ENCODE measurements at places on chromosomes 4 and X. TPM values are rescaled to one million over a fixed set of nuclear protein-coding genes. Genes with fewer than 3 reads are reported as not detected.

The MAB21L2 gene
- not detected for total RNA-seq

GRCh38 chrX:50812995-50813842 is 775 bp downstream of the SHROOM4 start:
- no peaks in the 10 kb centered on the region for H3K4me1 ChIP-seq
- peak overlapping the region; percentile 40 for H3K27ac ChIP-seq
- no peak for DNase-seq
- no peaks in the 10 kb centered on the region for H3K36me3 ChIP-seq

- no peak overlapping the region for H3K27ac ChIP-seq
- no peaks in the 10 kb centered on the region for H3K4me1 ChIP-seq
- H3K4me3 ChIP-seq = no peak overlapping the region
Observed at GRCh38 chr4:7402526-7402925, 32.2 kb downstream of the PSAPL1 start.

DNA sequence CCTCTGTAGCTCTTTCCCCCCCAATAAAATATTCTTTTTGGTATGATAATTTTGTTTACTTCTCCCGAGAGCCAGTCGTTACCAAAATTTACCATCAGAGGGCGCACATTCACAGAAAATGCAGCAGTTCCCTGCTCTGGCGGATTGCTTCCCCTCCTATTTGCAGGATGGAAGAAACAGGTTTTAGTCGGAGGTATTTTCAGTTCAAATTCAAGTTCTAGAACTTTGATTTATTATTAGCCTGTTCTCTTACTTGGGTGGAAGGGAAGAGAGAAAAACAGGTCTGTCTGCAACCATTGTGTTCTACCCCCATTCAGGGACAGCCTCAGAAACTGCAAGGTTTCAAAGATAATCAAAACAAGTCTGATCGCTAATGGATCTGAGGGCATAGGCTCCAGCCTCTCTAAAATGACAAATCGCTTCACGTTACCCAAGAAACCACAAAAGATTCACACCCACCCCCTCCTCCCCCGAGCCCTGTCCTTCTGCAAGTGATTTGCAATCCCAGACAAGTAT is 263.8 kb upstream of the RPS6KA3 start:
- peaks cover 41% of the 10 kb centered on the region for H3K27me3 ChIP-seq
- DNase-seq = peak; percentile 81
- H3K4me3 ChIP-seq = no peak overlapping the region
- no peaks in the 10 kb centered on the region for H3K4me1 ChIP-seq
- no peaks in the 10 kb centered on the region for H3K36me3 ChIP-seq

The GABRA4 gene
- total RNA-seq = not detected

The TCEANC gene
- total RNA-seq = 4.2 TPM

- H3K4me3 ChIP-seq = no peak overlapping the region
- no peaks in the 10 kb centered on the region for H3K4me1 ChIP-seq
- H3K27ac ChIP-seq = no peak overlapping the region
- no peak for DNase-seq
Observed at GRCh38 chr4:108601532-108601931, 18.8 kb upstream of the RPL34 start.

The KIAA0232 gene
- 50.4 TPM for total RNA-seq

The PLS3 gene
- total RNA-seq = 93.8 TPM

DNA sequence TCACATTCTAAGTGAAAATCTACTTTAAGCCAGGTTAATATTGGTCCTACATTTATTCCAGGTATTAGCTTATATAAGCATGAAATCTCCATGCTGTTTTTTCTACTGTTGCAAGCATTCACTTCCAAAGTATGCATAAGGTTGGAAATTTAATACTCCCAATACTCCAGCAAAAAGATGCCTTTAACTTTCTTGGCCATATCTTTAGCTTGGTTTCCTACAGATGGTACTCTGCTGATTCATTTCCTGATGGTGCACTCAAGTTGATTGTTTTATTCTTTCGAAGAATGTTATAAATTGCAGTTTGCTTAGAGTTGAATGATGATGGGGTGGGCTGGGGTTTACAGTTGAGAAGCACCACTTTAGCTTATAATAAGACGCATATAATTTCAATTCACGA is 330.2 kb downstream of the PTTG2 start:
- no peaks in the 10 kb centered on the region for H3K36me3 ChIP-seq
- H3K27me3 ChIP-seq = no peaks in the 10 kb centered on the region
- H3K4me3 ChIP-seq = no peak overlapping the region

GRCh38 chrX:18146009-18146408 is 74.7 kb downstream of the BEND2 start:
- H3K4me3 ChIP-seq = no peak overlapping the region
- DNase-seq = no peak
- no peak overlapping the region for H3K27ac ChIP-seq
- no peaks in the 10 kb centered on the region for H3K27me3 ChIP-seq

The ADGRG2 gene
- total RNA-seq = 23.0 TPM

- no peak overlapping the region for H3K27ac ChIP-seq
- H3K36me3 ChIP-seq = no peaks in the 10 kb centered on the region
- H3K4me1 ChIP-seq = no peaks in the 10 kb centered on the region
- no peak overlapping the region for H3K4me3 ChIP-seq
- H3K27me3 ChIP-seq = no peaks in the 10 kb centered on the region
Observed at GRCh38 chr4:174273930-174274329, 9.5 kb downstream of the FBXO8 start.

The EPHA5 gene
- 2.9 TPM for total RNA-seq

GRCh38 chrX:19585332-19586082 is 70.2 kb upstream of the MAP3K15 start:
- peaks cover 3% of the 10 kb centered on the region for H3K4me1 ChIP-seq
- no peaks in the 10 kb centered on the region for H3K36me3 ChIP-seq
- no peak overlapping the region for H3K4me3 ChIP-seq
- peak overlapping the region; percentile 7 for H3K27ac ChIP-seq
- no peaks in the 10 kb centered on the region for H3K27me3 ChIP-seq

DNA sequence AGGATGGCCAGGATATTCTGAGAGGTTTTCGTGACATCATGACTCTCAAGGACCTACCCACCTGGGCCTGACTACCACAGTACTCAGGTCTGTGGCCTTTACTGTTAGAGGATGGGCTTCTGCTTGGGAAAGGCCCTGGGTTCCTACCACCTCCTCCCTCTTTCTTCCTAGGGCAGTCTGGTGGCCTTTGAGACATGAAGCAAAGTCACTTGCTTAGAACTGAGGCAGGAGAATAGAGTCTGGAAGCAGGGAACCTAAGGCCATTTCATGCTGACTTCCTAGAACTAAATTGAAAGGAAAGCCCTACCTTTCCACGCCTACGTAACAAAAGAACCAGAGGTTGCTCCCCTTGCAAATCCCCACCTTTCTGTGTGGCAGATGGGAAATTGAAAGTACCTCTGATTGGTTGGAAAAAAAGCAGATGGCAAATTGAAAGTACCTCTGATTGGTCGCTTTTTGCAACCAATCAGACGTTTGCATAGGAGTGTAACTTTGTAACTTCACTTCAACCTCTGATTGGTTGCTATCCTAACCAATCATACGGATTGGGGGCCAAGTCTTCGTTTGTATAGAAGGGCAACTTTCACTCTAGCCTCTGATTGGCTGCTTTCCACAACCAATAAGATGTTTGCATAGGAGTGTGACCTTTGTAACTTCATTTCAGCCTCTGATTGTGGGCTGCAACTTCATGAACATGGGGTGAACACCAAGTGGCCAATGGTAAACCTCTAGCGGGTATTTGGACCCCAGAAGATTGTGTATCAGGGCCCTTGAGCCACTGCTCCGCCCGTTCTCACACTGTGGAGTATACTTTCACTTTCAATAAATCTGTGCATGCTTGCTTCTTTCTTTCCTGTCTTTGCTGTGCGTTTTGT is 9.9 kb upstream of the AKAP14 start:
- H3K4me1 ChIP-seq = no peaks in the 10 kb centered on the region
- H3K4me3 ChIP-seq = no peak overlapping the region
- DNase-seq = no peak

DNA sequence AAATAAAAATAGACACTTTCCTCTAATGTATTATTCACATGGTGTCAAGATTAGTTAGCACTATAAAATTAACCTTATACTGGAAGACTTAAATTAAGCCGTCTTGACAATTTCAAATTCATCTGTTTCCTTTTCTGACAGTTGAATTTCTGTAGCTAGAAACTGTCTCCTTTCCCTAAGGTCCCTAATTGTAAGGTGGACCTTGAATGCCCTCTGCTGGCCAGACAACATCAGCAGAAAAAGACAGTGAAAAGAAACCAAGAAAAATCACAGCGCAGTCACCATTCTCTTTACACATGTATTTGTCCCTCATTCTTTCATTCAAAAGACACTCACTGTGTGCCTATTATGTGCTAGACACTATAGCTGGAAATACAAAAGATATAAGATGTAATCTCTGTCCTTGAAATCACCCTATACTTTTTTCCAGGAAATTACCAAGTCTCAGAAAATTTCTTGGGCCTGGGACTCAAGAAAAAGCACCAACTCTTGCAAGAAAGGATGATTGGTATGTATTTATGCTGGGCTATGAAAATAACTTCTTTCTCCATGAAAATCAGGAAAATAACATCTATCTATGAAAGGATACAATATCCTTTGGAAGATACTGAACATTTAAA is 32.7 kb upstream of the AMBN start:
- H3K4me3 ChIP-seq = no peak overlapping the region
- no peaks in the 10 kb centered on the region for H3K36me3 ChIP-seq
- no peaks in the 10 kb centered on the region for H3K27me3 ChIP-seq
- H3K4me1 ChIP-seq = peaks cover 5% of the 10 kb centered on the region

The AKAP4 gene
- not detected for total RNA-seq

DNA sequence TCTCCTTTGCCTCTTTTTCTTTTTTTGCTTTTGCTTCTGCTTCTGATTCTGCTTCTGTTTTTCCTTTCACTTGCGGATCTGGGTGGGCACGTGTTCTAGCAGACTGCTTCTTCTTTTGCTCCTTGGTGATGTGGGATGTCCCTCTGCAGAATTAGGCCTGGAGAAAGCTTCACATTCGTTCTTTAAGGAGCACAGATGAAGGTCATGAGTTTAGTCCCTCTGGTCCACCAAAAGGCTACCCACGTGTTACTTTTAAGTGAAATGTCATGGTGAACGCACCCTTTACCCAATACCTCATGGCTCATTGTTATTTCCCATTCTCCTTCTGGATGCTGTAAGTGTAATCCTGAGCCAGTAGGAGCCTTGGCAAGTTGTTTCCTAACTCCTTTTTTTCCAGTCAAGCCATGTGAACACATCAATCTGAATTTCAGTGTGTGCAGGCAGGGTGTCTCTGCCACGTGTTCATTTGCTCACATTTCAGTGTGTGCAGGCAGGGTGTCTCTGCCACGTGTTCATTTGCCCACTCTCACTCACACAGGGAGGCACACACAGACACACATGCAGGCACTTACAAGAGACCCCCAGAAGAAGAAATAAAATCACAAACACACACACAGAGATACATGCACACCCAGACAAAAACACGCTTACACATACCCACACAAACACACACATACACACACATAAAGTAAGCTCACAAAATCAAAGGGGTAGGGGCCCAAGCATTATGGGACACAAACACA is 36.9 kb downstream of the NBDY start:
- peaks cover 3% of the 10 kb centered on the region for H3K36me3 ChIP-seq
- no peaks in the 10 kb centered on the region for H3K27me3 ChIP-seq
- peaks cover 36% of the 10 kb centered on the region for H3K4me1 ChIP-seq
- no peak overlapping the region for H3K27ac ChIP-seq
- DNase-seq = no peak
- no peak overlapping the region for H3K4me3 ChIP-seq

The FABP2 gene
- total RNA-seq = not detected

DNA sequence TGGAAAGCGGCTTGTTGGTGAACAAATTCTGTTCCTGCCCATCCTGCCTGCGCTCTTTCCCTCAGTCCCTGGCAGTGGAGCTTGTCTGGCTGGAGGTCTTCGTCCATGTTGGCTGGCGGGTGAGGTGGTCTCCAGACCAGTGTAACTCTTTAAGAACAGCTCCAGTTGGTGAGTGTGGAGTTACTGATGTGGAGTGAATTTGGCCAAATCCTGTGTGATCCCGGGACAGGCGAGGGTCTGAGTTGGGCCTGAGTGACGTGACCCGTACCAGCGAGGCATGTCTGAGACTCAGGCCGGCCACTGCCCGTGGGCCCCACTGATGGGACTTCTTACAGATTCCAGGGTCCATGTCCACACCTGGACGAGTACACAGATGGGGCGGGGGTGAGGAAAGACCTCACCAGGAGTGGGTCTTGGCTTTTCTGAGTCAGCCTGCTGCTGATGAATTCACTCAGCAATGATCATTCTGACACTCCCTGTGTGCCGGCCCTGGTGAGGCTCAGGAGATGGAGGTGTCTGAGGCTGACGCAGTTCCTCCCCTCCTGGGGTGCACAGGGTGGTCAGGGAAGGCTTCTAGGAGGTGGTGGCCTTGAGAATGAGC is 45.5 kb downstream of the PSAPL1 start:
- H3K4me1 ChIP-seq = no peaks in the 10 kb centered on the region
- no peak overlapping the region for H3K27ac ChIP-seq
- no peak for DNase-seq
- no peaks in the 10 kb centered on the region for H3K27me3 ChIP-seq
- no peaks in the 10 kb centered on the region for H3K36me3 ChIP-seq
- H3K4me3 ChIP-seq = no peak overlapping the region

DNA sequence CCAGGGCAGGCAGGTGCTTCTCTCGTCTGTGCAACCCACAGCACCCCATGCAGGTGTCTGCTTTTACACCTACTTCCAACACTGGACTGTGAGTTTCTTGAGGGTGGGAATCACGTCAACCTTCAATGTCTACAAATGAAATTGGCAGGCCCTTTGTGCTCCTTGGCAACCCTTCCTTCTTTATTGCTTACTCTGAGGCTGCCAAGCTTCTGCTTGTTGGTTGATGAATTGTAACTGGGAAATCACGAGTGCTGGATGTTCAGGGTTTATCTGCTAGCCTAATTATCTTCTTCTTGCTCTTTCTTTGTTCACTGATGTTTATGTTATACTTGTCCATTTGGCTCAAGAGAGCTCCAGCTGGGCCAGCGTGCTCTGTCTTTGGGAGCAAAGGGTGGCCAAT is 2.5 kb upstream of the DGAT2L6 start:
- no peak overlapping the region for H3K27ac ChIP-seq
- H3K4me3 ChIP-seq = no peak overlapping the region
- no peaks in the 10 kb centered on the region for H3K36me3 ChIP-seq
- H3K4me1 ChIP-seq = no peaks in the 10 kb centered on the region
- H3K27me3 ChIP-seq = no peaks in the 10 kb centered on the region
- no peak for DNase-seq

DNA sequence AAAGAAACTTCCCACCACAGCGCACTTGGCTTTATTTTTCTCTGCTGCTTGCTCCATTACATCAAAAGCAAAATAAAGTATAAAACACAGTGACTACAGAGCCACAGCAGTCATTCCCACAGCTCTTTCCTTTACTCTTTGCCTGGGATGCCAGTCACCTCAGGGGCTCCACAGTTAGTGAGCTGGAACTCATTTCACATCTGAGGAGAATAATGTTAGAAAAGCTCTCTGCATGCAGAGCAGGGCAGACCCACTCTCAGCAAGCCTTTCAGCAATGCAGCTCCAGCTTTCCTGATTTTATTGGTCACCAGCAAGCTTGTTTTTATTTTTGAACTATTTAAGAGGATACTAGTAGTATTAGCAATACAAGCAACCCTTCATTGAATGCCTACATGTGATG is 13.8 kb downstream of the GRXCR1 start:
- no peak for DNase-seq
- H3K27me3 ChIP-seq = no peaks in the 10 kb centered on the region
- no peaks in the 10 kb centered on the region for H3K36me3 ChIP-seq
- no peak overlapping the region for H3K4me3 ChIP-seq
- H3K27ac ChIP-seq = no peak overlapping the region
- H3K4me1 ChIP-seq = no peaks in the 10 kb centered on the region

GRCh38 chrX:72117636-72118210 is 14.0 kb downstream of the RTL5 start:
- peaks cover 8% of the 10 kb centered on the region for H3K4me1 ChIP-seq
- no peaks in the 10 kb centered on the region for H3K36me3 ChIP-seq
- H3K4me3 ChIP-seq = no peak overlapping the region
- no peaks in the 10 kb centered on the region for H3K27me3 ChIP-seq
- H3K27ac ChIP-seq = no peak overlapping the region

Measured in tibial nerve (tissue), 4 donors.